ENCODE measurements at places on chromosomes 16 and 17.

GRCh38 chr16:55370762-55371482 is 46.9 kb downstream of the IRX6 start:
- DNase-seq: peak; percentile 80

DNA sequence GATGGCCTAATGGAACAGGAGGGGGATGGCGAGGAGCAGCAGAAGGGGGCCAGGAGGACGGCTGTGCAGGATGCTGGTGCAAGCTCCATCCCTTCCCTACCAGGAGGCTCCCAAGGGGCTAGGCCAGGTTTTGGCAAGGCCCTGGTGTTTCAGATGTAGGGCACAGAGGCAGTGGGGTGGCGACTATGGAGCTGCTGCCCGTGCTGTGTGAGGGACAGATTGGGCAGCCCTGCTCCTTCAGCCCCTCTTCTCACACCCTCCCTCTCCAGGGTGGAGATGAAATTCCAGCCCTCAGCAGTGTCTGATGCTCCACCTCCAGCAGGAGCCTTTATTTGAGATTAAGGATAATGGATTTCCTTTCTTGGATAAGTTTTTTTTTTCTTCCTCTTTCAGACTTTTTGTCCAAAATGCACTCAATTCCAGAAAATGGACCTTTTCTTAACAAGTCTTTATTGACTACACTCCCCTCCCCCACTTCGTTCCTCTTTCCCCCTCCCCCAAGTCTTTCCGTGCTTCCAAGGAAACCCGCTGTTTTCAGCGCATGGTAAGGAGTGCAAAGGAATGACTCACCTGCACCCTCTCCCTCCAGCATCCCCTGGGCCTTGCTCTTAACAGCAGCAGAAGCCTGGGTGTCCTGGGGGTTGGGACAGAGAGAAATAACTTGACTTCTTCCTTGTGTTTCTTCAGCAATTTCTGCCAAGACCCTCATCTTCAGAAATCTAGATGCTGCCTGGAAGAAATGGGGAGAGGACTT is 95.2 kb downstream of the CCDC182 start:
- no peak for DNase-seq

DNA sequence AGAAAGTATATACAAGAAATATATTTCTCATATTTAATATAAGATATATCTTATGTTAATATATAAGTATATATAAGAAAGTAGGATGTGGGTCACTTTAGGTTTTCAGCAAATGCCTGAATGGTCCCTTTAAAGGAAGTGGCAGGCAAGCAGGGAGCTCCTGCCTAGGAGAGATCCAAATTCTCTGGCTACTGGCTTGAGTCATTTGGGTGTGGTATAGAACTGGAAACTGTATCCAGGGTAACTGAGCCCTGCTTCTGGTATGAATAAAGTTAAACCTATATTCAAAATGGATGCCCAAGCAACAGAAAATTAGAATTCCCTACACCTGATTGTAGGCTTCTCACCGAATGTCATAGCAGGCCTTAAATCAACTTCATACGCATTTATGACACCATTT is 144.4 kb downstream of the ZNF18 start:
- DNase-seq: no peak

- DNase-seq: no peak
Observed at GRCh38 chr17:42380935-42381334, 7.3 kb downstream of the STAT3 start.

- DNase-seq: no peak
Observed at GRCh38 chr16:58937661-58938060, 203.5 kb upstream of the GOT2 start.

DNA sequence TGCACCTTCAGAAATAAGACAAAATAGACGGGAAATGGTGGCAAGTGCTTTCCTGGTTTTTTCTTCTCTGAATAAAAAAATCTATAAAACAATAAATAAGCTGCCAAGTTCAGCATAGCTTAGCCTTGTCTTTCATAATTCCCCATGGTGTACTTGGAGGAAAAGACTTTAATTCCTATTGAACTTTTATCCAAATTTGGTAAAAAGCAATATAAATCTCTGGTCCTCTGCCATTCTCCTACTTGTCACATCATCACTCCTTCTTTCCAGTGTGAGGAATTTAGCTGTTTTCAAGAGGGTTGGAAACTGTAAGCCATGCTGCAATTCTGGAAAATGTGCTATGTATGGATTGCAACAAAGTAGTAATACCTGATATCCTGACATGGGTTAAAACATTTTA is 551.8 kb upstream of the KIF2B start:
- no peak for DNase-seq

- no peak for DNase-seq
Observed at GRCh38 chr17:45575126-45575885, 84.8 kb upstream of the PLEKHM1 start.

DNA sequence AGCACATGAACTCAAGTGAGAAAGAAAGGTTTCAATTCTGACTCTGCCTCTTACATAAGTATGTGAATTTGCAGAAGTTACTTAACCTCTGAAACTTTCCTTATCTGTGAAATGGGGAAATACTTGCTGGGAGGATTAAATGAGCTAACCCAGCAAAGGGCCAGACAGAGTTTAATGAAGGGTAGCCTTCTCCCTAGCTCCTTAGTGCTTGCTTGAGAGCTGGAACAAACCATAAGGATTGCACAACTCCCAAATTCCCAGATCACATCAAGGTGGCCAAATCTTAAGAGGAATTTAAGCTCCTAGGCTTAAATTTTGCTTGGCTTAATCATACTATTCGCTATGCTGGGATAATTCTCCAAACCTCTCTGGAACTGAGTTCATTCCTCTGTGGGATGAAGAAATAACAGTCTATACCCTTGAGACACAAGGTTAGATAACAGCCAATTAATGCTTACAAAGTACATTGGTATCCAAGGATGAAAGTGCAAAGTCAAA is 11.8 kb upstream of the WSB1 start:
- DNase-seq: no peak

GRCh38 chr16:47278306-47278970 is 134.7 kb upstream of the NETO2 start:
- DNase-seq: no peak

- DNase-seq: no peak
Observed at GRCh38 chr17:57349541-57350247, 93.4 kb downstream of the MSI2 start.

DNA sequence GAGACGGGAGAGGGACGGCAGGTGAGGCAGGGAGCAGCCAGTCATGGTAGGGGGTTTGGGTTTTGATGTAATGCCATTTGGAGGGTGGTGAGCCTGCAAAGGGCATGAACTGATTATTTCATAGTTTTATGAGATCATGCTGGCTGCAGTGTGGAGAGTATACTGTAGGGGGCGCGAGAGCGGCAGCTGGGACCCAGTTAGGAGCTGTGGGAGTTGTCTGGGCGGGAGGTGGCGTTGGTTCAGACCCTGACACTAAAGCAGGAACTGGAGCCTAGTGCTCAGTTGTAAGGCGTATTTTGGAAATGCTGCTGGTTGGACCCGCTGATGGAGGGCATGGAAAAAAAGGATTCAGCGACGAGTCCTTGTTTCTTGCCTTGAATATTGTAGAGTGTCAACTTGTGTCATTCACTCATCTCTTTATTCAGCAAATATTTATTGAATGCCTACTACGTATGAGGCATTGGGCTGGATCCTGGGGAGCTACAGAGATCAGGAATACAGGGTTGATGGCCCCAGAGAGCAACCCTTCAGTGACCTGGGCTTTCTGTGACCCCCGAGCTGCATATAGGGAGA is 23.7 kb upstream of the KDM8 start:
- DNase-seq: peak; percentile 83

- DNase-seq: no peak
Observed at GRCh38 chr17:30433514-30433913, 43.7 kb upstream of the GOSR1 start.

- no peak for DNase-seq
Observed at GRCh38 chr17:51472670-51473205, 212.4 kb downstream of the UTP18 start.

- DNase-seq: no peak
Observed at GRCh38 chr16:57268804-57269800, 15.4 kb downstream of the PLLP start.

DNA sequence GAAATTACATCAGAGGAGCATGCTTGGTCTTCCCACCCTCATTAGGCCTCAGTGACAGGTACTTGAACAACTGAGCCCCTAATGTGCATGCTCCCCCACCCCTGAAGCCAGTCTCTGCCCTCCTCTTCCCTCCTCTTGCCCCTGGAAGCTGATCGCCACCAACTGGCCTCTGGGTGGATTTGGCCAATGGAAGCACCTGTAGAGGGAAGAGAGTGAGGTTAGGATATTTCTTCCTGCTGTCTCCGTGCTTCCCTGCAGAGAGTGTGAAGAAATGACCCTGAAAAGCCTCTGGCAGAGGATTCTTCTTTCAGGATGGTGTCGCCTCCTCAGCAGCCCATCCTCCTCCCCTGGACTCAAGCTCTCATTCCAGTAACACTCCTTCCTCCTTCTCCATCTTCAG is 5.9 kb upstream of the CBLN1 start:
- DNase-seq: peak; percentile 13

- DNase-seq: no peak
Observed at GRCh38 chr16:55294129-55294528, 29.9 kb upstream of the IRX6 start.

- DNase-seq: no peak
Observed at GRCh38 chr17:14302091-14302430, 1.2 kb downstream of the HS3ST3B1 start.

- no peak for DNase-seq
Observed at GRCh38 chr17:21113049-21113690, 13.6 kb upstream of the DHRS7B start.

DNA sequence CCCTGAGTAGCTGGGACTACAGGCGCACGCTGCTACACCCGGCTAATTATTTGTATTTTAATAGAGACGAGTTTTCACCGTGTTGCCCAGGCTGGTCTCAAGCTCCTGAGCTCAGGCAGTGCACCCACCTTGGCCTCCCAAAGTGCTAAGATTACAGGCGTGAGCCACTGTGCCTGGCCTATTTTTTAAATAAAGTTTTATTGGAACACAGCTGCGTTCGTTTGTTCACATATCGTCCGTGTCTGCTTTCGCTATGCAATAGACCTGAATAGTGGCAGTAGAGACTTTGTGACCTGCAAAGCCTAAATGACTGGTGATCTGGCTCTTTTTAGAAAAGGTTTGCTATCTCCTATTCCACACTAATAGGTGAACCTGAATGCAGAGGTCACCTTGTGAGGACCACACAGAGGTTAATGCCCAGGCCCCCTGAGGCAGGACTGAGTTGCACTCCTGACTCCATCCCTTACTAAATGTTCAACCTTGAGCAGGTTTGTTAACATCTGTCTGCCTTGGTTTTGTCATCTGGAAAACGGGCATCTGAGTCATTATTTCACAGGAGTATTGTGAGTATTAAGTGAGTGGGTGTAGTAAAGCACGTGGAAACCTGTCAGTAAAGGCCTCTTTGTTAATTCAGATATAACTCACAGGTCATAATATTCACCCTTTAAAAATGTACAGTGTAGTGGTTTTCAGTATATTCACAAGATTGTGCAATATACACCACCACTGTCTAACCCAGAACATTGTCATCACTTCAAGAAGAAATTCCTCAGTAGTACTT is 157.5 kb upstream of the CACNG5 start:
- no peak for DNase-seq

GRCh38 chr17:40176754-40177110 is 538 bp upstream of the RAPGEFL1 start:
- DNase-seq: no peak

GRCh38 chr16:73503093-73503492 is 455.2 kb upstream of the ZFHX3 start:
- DNase-seq: no peak

DNA sequence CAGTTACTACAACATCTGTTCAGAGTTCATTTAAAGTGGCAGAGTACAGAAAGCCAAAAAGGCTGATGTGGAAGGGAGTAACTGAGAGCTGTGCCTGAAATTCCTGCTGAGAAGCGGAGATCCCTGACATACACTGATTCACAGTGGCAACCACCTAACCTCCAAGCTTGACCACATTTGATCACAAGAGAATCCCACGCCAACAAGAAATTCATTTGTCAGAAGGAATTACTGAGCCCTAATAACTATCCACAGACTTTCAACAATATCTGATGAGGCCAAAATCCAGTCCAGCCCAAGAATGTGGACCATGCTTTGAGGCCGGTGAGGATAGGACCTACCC is 168.5 kb upstream of the RPH3AL start:
- DNase-seq: no peak

DNA sequence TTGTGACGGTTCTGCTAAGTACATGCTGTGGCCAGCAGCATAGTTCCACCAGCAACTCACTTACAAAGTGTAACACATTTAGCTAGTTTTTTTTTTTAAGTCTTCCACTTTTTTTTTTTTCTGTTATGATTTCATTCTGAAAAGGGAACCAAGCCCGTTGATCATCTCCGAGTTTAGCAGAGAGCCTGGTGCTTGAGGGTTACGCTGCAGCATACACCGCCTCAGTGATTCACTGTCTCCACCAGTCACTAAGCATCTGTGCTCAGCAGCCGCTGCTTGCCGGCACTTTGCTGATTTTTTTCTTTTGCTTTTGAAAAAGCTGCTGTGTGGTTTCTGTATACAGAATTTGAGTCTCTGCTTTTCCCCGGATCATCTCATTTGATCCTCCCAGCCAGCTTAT is 194.5 kb upstream of the CDH13 start:
- DNase-seq: peak; percentile 15

Measured in WERI-Rb-1 (cell line).